GM23248 (cell line): ENCODE measurements at places on chromosomes 4 and X.

DNA sequence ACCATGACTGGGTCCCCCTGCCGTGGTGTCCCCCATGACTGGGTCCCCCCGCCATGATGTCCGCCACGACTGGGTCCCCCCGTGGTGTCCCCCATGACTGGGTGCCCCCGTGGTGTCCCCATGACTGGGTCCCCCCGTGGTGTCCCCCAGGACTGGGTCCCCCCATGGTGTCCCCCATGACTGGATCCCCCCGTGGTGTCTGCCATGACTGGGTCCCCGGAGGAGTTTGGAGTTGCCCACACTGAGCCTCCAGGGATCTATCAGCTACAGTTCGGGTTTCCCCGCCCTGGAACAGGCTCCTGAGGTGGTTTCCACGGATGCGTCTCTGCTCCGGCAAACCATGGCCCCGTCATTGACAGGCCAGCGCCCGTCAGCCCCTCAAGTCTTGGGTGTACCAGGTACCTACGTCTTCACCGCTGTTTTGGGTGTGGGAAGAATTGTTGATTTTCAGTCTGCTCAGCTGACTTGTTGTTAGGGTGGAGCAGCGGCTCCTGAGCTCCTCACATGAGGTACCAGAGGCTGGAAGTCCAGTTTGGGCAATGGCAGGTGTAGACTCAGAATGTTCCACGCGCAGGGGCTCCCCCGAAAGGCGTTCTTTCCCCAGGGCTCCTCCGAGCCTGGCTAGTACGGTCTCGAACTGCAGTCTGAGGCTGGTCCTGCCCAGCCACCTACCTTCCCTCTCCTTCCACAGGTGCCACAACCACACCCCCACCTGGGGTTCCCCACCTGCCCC is 8.3 kb upstream of the PDE6B start:
- H3K4me3 ChIP-seq, result no peak overlapping the region
- peaks cover 30% of the 10 kb centered on the region for H3K27me3 ChIP-seq
- DNase-seq, result no peak
- no peaks in the 10 kb centered on the region for H3K4me1 ChIP-seq
- no peaks in the 10 kb centered on the region for H3K36me3 ChIP-seq
- H3K27ac ChIP-seq, result no peak overlapping the region

DNA sequence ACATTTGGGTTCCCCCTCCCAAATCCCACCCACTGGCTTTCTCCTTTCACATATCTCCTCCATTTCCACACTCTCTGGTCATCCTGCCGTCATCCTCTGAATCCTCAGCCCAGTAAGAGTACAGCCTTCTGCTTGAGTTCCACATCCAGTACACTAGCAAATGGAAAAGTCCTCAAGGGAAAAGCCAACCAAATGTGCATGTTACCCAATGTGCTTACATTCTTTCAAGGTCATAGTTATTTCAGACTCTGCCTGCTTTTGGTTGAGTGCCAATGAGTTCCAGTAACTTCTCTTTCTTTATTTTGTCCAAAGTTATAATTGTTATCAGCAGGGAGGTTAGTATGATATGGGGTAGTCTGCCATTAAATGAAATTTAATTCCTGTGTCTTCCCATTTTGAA is 78.1 kb downstream of the SRPX start:
- H3K4me1 ChIP-seq, result no peaks in the 10 kb centered on the region
- no peak overlapping the region for H3K27ac ChIP-seq
- no peaks in the 10 kb centered on the region for H3K27me3 ChIP-seq
- no peak overlapping the region for H3K4me3 ChIP-seq
- peak; percentile 48 for DNase-seq

DNA sequence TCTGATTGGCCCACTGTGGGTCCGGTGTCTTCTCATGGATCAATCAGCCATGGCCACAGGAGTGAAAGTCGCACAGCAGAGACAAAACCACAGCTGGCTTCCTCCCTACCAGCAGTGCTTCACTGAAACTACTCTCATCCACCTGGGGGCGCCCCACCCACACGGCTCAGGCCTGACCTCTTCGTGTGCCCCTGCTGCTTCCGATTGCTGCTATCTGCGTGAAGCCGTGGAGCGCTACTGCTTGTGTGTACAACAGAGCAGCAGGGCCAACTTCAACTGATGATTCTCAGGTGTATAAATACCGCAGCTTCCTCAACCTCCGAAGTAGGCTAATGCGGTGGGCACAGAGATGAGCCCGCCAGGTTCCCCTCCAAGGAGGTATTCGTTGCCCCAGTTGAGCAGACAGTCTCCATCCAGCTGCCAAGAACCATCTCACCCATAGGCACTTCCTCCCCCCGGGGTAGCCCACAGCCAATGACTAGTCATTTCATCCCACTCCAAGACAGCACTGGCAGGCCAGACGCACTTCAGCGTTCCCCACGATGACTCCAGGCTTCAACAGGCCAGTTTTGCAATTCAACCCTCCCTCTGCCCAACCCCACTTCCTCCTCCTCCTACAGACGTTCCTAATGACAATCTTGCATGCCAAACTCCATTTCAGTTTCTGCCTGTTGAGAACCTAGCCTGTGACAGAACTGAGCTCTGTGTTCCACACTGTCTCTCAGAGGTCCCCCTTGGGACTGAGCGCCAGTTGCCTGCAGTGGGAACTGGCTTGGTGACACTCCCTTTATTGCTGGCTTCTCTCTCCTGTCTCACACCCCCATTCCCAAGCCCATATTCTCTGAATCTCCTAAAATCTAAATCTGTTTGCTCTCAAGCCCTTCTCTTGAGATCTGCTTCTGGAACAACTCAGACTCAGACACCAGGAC is 41.3 kb upstream of the ATP6AP2 start:
- DNase-seq, result peak; percentile 84
- 0 out of 2 replicates have a peak overlapping the region, but pooled peaks have one; percentile 22 for H3K4me3 ChIP-seq
- no peaks in the 10 kb centered on the region for H3K27me3 ChIP-seq
- peak overlapping the region; percentile 47 for H3K27ac ChIP-seq
- H3K4me1 ChIP-seq, result peaks cover 8% of the 10 kb centered on the region; the same call in 1 of the 2 replicates
- H3K36me3 ChIP-seq, result no peaks in the 10 kb centered on the region

- H3K27ac ChIP-seq, result peak overlapping the region; percentile 25
- H3K4me1 ChIP-seq, result peaks cover 14% of the 10 kb centered on the region
- peak overlapping the region; percentile 77 for H3K4me3 ChIP-seq
- no peaks in the 10 kb centered on the region for H3K27me3 ChIP-seq
Measured at GRCh38 chr4:183398298-183399125, 45.9 kb upstream of the CDKN2AIP start.

DNA sequence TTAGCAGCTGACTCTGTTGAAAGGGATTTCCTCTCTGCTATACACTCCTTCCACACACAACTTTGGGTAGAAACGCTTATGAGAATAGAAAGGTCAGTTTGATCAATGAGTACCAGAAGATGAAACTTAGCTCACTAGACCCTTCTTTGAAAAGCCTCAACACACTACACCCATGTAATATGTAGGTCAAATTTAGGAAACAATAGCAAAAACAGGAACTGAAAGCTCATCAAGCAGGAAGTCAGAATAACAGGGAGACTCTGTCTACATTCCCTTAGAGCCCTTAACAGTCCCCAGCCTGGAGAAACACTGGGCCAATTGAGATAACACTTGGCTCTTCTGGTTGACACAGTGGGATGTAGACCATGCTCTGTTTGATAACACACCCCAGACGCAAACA is 30.7 kb downstream of the SRPX2 start:
- DNase-seq, result no peak
- no peak overlapping the region for H3K27ac ChIP-seq
- no peaks in the 10 kb centered on the region for H3K27me3 ChIP-seq
- H3K4me1 ChIP-seq, result peaks cover 19% of the 10 kb centered on the region
- H3K4me3 ChIP-seq, result no peak overlapping the region

- no peaks in the 10 kb centered on the region for H3K4me1 ChIP-seq
- no peaks in the 10 kb centered on the region for H3K36me3 ChIP-seq
- H3K4me3 ChIP-seq, result no peak overlapping the region
- H3K27ac ChIP-seq, result no peak overlapping the region
Measured at GRCh38 chrX:6184900-6185515, 43.7 kb downstream of the NLGN4X start.

DNA sequence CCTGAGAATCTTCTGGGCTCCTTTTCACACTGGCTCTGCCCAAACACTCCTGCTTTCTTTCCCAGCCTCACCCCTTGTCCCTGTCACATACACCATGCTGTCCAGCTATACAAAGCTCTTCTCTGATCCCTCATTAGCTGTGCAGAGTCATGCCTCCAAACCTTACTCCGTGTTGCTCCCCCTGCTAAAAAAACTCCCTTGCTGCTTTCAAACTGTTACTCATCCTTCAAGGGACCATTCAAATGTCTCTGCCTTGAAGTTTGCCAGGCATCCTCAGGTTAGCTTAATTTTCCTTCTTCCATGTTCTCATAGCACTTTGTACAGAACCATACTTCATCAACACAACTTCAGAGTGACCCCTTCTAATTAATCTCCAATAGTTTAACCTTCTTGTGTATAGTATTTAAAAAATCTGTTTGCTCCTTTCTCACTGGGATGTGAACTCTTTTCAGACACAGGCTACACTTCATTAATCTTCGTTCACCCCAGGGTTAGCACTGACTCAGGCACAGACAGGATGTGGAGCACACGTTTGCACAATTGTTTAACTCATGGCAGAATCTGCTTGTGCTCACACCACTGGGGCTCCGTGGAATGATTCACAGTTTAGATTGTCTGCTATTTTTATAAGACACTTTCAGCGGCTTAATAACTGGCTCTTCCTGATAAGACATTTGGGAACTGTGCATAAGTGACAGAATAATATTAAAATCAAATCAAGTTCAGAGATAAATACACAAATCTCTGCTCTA is 21.4 kb upstream of the SEL1L3 start:
- no peaks in the 10 kb centered on the region for H3K27me3 ChIP-seq
- H3K36me3 ChIP-seq, result no peaks in the 10 kb centered on the region
- H3K4me1 ChIP-seq, result peaks cover 31% of the 10 kb centered on the region
- DNase-seq, result peak; percentile 83
- peak overlapping the region; percentile 40 for H3K27ac ChIP-seq

GRCh38 chrX:9902656-9903055 is 64.5 kb upstream of the CLDN34 start:
- H3K4me1 ChIP-seq, result peaks cover 43% of the 10 kb centered on the region
- peak; percentile 67 for DNase-seq
- H3K27me3 ChIP-seq, result no peaks in the 10 kb centered on the region
- H3K27ac ChIP-seq, result peak overlapping the region; percentile 32; the same call in 1 of the 2 replicates

GRCh38 chr4:13182133-13182532 is 302.0 kb downstream of the RAB28 start:
- no peak overlapping the region for H3K4me3 ChIP-seq
- peak; percentile 3 for DNase-seq
- no peaks in the 10 kb centered on the region for H3K4me1 ChIP-seq
- no peaks in the 10 kb centered on the region for H3K36me3 ChIP-seq
- no peaks in the 10 kb centered on the region for H3K27me3 ChIP-seq
- no peak overlapping the region for H3K27ac ChIP-seq

GRCh38 chr4:98746936-98747335 is 88.5 kb upstream of the TSPAN5 start:
- no peaks in the 10 kb centered on the region for H3K4me1 ChIP-seq
- no peaks in the 10 kb centered on the region for H3K27me3 ChIP-seq
- DNase-seq, result no peak
- no peaks in the 10 kb centered on the region for H3K36me3 ChIP-seq

DNA sequence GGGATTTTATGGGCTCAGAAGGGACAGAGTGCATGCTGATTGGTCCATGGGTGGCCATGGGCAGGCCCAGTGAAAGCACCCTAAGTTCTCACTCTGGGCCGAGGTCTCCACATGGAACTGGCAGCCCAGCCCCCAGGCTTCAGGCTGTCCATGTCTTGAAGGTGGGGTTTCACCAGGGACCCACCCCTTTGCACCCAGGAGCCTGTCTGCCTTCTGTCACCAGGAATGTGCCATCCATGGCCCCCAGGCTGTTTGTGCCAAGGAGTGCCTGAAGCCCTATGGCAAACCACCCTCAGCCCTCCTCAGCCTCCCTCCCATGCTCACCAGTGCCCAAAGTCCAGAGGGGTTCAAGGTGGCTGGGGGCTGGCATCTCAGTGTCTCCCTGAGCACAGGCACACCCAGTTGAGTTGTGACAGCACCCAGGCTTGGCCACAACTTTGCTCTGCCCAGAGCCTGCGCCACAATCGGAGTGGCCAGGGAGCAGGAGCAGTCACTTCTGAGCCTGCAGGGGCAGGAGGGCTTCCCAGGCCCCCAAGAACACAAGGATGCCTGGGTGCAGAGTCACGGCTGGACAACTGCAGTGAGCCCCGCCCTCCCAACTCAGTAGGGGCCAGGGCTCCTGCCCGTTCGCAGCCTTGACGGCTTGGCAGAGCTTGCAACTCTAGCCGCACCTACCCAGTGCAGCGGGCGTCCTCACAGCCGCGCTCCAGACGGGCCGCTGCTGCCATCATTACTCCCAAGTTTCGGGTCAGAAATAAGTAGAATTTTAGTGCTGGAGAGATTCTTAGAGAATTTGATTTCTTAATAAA is 185.3 kb upstream of the NUDT6 start:
- peaks cover 23% of the 10 kb centered on the region for H3K4me1 ChIP-seq
- DNase-seq, result no peak
- no peak overlapping the region for H3K27ac ChIP-seq
- H3K27me3 ChIP-seq, result no peaks in the 10 kb centered on the region
- no peak overlapping the region for H3K4me3 ChIP-seq
- H3K36me3 ChIP-seq, result no peaks in the 10 kb centered on the region

- H3K4me1 ChIP-seq, result no peaks in the 10 kb centered on the region
- no peaks in the 10 kb centered on the region; the same call in 1 of the 2 replicates for H3K27me3 ChIP-seq
- H3K36me3 ChIP-seq, result no peaks in the 10 kb centered on the region
- H3K4me3 ChIP-seq, result no peak overlapping the region
- DNase-seq, result no peak
Measured at GRCh38 chrX:9873360-9873759, 87.1 kb downstream of the SHROOM2 start.

GRCh38 chrX:73850124-73851013 is 287.4 kb downstream of the CHIC1 start:
- H3K4me3 ChIP-seq, result no peak overlapping the region
- no peaks in the 10 kb centered on the region for H3K36me3 ChIP-seq
- DNase-seq, result peak; percentile 23
- no peak overlapping the region for H3K27ac ChIP-seq
- H3K4me1 ChIP-seq, result no peaks in the 10 kb centered on the region

DNA sequence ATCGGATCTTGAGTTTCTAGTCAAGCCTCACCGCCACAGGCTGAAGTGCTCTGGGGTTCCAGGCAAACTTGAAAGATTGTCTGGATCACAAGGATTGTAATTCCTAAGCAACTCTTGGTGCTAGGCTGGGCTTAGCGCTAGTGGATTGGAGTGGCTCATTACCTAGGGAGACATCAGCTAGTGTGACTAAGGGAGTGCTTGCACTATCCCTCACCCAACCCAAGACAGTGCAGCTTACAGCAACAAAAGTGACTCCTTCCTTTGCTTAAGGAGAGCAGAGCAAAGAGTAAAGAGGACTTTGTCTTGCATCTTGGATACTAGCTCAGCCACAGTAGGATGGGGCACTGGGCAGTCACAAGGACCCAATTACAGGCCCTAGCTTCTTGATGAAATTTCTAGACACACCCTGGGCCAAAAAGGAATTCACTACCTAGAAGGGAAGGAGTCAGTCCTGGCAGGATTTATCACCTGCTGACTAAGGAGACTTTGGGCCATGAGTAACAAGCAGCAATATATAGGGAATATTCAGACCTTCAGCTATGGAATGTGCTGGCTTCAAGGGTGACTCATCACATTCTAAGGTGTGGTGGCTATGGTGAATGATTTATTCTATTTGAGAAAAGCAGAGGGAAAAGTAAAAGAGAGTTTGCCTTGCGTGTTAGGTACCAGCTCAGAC is 1212.4 kb downstream of the PCDH18 start:
- H3K27ac ChIP-seq, result no peak overlapping the region
- DNase-seq, result no peak
- no peaks in the 10 kb centered on the region for H3K4me1 ChIP-seq
- no peaks in the 10 kb centered on the region for H3K36me3 ChIP-seq

- no peak overlapping the region for H3K27ac ChIP-seq
- no peaks in the 10 kb centered on the region for H3K36me3 ChIP-seq
- no peaks in the 10 kb centered on the region for H3K27me3 ChIP-seq
- 0 out of 2 replicates have a peak, but pooled peaks cover 4% of the 10 kb centered on the region for H3K4me1 ChIP-seq
Measured at GRCh38 chrX:2342281-2342688, 158.5 kb downstream of the DHRSX start.
